ENCODE measurements at places on chromosomes 13 and 19.

DNA sequence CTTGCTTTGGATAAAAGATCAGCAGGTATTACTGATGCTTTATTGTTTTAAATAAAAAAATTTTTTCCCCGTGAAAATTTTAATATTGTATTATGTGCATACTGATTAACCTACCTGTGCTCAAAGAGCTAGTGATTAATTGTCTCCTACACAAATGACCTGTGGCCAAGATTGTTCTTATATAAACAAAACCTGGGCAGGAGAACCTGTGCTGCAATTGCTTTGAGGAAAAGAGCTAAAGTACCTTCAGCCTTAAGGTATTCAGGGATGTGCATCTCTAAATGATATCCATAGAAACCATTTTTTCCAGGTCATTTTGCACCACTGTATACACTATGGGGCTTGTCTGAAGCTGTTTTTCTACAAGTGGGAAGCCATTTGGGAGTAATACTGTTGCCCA lies 1.2 kb downstream of the FRY start:
- no peak for DNase-seq

DNA sequence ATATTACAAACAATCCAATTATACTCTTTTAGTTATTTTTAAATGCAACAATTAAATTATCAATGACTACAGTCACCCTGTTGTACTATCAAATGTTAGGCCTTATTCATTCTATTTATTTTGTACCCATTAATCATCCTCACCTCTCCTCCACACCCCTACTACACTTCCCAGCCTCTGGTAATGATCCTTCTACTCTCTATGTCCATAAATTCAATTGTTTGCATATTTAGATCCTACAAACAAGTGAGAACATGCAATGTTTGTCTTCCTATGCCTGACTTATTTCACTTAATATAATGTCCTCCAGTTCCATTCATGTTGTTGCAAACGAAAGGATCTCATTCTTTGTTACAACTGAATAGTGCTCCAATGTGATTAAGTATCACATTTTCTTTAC lies 1414.6 kb downstream of the SLITRK1 start:
- DNase-seq: no peak

- DNase-seq: no peak
These were observed 2.9 kb downstream of the URAD start for GRCh38 chr13:27985600-27985999.

DNA sequence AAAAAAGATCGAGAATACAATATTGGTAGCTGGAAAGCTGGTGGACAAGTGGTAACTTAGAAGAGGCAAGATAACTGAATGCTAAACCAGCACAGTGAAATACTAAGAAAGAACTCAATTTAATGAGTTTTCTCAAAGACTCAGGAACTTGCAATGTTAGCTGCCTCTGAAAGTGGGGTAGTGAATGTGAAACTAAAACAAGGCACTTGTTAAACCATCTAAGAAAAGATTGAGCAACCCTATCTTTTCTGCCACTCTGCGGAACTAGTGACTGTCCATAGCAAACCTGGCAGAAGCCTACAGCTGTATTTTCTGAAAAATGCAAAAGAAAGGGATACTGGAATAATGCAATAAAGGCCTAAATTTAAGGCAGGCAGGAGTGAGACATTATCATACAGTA lies 1574.4 kb upstream of the PRR20A start:
- DNase-seq: no peak

- DNase-seq: no peak
These were observed 204.4 kb upstream of the SERP2 start for GRCh38 chr13:44169018-44169911.

DNA sequence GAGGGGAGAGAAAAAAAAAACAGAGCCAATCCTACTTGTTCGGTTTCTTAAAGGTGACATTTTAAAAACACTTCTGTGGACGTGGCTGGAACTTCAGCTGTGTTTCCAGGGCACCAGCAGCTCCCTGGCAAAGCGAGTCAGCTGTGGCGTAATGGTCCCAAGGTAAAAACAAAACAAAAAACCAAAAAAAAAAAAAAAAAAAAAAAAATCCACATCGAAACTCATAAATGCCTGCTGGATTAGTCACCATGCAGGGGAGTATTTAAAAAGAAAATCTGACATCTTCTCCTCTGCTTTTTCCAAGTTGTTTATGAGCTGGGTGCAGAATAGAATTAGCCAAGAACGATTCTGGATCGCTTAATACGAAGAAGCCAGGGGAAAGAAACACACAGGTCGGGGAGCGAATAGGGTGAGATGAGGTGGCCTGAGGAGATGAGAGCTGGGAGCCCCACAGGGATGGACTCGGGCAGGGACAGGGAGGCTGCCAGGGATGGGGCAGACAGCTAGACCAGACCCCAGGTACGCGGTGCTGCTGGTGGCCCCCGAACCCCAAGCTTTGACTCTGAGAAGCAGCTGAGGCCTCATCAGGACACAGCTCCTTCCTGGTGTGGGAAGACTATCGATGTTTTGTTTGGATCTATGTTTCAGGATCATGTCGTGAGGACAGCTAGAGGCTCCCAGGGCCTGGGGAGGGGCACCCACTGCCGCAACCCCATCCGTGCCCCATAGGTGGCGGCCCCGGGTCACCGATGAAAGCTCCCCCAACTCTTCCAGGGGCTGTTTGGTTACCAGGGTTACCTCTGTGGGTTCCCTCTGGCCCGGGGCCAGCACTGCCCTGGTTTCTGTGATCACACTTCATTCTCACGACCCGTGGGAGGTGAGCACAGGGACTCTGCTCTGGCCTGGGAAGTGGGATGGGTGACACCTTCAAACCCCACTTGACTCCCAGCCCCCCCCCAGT lies 3.1 kb upstream of the CTXN1 start:
- DNase-seq: peak; percentile 70

- DNase-seq: no peak
These were observed 29.4 kb upstream of the GTF3A start for GRCh38 chr13:27395007-27395510.

DNA sequence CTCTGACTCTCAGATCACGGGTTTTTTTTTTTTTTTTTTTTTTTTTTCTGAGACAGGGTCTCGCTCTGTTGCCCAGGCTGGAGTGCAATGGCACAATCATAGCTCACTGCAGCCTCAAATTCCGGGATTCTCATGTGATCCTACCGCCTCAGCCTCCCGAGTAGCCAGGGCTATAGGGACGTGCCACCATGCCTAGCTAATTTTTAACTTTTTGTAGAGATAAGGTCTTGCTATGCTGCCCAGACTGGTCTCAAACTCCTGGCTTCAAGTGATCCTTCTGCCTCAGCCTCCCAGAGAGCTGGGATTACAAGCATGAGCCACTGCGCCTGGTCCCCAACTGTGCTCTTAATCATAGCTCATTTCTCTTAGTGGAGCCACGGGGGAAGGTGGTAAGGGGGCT lies 4.6 kb upstream of the GRAMD1A start:
- no peak for DNase-seq

- no peak for DNase-seq
These were observed 71.0 kb downstream of the RASL11A start for GRCh38 chr13:27341616-27342015.

DNA sequence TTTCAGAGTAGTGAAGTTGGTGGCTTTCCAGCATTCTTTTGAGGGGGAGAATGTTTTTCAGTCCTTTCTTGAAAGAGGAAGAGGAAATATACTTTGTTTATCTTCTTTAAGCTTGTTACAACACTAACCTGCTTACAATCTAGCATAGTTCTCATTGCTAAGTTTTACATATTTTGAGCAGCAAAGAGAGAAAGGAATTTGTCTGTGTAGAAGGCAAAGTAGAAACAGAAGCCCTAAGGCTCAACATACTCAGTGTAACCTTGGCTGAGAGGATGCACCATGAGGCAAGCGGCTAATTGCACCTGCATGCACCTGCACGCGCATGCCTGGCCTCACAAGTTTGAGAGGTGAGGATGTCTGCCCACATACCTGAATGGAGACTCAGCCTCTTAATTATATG lies 2.2 kb downstream of the FRY start:
- DNase-seq: no peak

DNA sequence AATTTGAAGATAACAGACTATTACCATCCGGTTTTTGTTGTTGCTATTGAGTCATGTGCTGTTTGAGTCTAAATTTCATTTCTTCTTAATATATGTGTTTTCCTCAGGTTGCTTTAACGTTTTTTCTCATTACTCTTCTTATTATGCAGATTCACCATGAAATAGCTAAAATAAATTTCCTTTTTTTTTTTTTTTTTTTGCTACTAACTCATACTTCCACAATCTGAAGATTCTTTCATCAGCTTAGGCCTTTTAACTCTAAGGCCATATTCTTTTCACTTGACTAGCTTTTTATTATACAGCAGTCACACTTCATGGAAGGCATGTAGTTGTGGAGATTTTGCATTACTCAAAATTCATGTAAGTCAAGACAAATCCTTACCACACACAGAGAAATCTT lies 23.9 kb upstream of the RCBTB2 start:
- DNase-seq: no peak

DNA sequence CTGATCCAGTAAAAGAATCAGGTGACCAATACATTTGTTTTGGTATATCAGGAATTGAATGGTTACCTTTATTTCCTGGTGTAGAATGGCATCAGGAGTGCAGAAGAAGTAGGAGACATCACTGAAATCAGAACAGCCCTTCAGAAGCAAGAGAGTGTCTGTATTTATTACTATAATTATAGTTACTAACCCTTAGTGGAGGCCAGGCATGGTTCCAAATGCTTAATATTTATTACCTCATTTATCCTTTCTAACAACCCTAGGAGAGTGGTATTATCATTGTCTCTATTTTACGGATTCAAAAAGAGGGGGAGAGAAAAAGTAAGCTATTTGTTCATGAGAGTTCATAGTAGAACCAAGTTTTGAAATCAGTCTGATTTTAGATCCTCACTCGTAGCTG lies 1292.9 kb downstream of the PCDH9 start:
- no peak for DNase-seq

GRCh38 chr13:99083981-99084380 lies 106.1 kb upstream of the DOCK9 start:
- no peak for DNase-seq

- no peak for DNase-seq
These were observed 254.9 kb upstream of the KLF12 start for GRCh38 chr13:74389056-74389455.

DNA sequence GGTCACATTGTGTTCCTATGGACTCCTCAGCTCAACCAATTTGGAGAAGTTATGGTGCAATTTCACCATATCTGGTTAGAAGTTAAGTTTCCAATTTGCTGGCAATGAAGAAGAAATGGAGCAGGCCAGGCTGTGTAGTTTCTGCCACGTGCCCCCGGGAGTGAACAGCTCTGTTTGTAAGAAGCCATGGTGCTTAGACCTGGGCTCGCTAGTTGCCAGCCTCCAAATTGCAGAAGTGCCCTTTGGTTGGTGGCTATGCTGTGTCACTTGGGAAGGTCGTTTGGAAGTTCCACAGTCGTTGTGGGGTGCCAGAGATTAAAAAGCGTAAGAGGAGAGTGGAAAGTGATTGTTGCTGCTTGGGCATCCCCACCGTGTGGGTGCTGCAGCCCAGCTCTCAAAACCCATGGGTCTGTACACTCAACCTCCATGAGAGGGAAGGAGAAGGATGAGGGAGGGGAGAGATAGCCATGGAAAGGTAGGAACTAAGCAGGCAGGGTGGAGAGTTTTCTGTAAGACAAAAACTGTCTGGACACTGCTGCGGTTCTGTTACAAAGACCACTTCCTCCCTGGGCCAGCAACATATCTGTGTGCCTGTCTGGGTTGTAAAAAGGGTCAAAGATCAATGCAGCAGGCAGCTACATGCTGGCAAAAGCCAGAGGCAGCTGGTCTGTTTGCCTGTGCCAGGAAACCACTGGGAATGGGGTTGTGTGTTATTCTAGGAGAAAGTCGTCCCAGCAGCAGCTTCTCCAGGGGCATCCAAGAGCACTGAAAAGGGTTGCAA lies 10.8 kb downstream of the ALOX5AP start:
- DNase-seq: no peak

- DNase-seq: no peak
These were observed 130.5 kb downstream of the LMO7 start for GRCh38 chr13:75766636-75767035.

GRCh38 chr13:94764576-94765321 lies 52.4 kb upstream of the SOX21 start:
- DNase-seq: no peak

DNA sequence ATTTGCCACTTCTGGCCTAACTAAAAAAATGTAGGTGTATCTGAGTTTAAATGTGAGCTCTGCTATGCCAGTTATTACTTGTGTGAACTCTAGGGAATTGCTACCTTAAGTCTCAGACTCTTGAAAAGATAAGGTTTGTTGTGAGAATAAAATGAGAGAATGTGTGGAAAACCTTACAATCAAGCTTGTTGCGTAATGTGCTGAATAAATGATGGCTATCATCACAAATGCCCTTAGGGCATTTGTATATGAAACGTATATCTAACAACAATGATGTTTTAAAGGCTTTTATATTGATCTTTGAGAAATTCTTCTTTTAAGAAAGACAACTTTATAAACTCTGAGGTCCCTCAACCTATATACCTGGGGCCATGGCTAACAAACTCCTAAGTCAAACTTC lies 384.8 kb downstream of the ITGBL1 start:
- no peak for DNase-seq

DNA sequence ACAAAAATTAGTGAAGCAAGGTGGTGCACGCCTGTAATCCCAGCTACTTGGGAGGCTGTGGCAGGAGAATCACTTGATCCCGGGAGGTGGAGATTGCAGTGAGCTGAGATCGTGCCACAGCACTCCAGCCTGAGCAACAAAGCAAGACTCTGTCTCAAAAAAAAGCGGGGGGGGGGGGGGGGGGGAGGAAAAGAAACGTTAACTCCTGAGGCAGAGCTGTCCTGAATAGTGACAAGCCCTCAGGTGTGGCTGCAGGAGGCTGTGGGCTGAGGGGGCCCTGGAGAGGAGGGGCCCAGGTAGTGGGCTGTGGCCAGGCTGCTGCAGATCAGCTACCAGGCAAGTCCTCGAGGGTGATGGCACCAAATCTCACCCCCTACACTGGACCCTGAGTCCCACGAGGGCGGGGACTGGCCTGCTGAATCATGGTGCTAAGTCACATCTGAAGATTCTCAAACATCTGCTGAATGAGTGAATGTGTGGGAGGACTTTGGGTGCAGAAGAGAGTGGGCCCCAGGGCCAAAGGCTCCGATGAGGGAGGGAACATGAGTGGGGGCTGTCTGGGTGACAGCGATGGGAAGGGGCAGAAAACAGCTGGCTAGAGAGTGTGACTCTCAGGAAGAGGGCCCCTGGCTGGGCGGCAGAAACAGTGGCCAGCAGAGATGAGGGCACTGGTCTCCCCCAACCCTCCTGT lies 24.6 kb upstream of the ATP1A3 start:
- no peak for DNase-seq
